Lung (tissue), 17 donors: ENCODE measurements at places on chromosomes 11 and 22. TPM values are rescaled to one million over a fixed set of nuclear protein-coding genes. Genes with fewer than 3 reads are reported as not detected.

Gene BTBD10
- 22.6 TPM for total RNA-seq

Gene ADAMTS15
- 17.6 TPM for total RNA-seq

Gene IGF2
- 23.5 TPM for total RNA-seq

- H3K4me1 ChIP-seq: peaks cover 29% of the 10 kb centered on the region
- no peak overlapping the region for H3K4me3 ChIP-seq
- H3K27ac ChIP-seq: no peak overlapping the region
- DNase-seq: no peak
Measured at GRCh38 chr11:57422669-57423068, 4.3 kb downstream of the SLC43A3 start.

DNA sequence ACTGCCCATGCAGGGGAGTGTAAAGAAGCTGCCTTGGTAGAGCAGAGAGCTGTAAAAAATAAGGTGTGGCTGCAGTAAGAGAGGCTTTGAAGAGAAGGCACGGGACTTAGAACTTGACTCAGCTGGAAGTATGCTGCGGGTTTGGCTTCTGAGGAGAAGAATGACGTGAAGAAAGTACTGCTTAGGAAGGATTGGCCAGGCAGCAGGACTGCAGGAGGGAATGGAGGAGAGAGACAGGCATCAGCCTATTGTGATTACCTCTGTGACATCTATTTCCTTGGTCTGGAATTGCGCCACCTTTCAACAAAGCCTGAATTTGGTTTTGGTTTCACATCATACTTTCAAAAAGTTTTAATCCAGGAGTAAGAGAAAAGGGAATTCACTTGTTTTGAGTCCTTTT lies 22.5 kb downstream of the PRRG4 start:
- no peak overlapping the region for H3K4me3 ChIP-seq
- DNase-seq: no peak
- H3K36me3 ChIP-seq: no peaks in the 10 kb centered on the region
- H3K27me3 ChIP-seq: peaks cover 2% of the 10 kb centered on the region
- H3K4me1 ChIP-seq: no peaks in the 10 kb centered on the region

- H3K36me3 ChIP-seq: no peaks in the 10 kb centered on the region
- H3K27ac ChIP-seq: no peak overlapping the region
- no peak for DNase-seq
- no peaks in the 10 kb centered on the region for H3K27me3 ChIP-seq
Measured at GRCh38 chr11:59767225-59767611, 12.0 kb downstream of the STX3 start.

GRCh38 chr22:37681556-37682049 lies 4.5 kb upstream of the NOL12 start:
- peaks cover 7% of the 10 kb centered on the region for H3K36me3 ChIP-seq
- H3K27ac ChIP-seq: no peak overlapping the region
- peak; percentile 75 for DNase-seq

DNA sequence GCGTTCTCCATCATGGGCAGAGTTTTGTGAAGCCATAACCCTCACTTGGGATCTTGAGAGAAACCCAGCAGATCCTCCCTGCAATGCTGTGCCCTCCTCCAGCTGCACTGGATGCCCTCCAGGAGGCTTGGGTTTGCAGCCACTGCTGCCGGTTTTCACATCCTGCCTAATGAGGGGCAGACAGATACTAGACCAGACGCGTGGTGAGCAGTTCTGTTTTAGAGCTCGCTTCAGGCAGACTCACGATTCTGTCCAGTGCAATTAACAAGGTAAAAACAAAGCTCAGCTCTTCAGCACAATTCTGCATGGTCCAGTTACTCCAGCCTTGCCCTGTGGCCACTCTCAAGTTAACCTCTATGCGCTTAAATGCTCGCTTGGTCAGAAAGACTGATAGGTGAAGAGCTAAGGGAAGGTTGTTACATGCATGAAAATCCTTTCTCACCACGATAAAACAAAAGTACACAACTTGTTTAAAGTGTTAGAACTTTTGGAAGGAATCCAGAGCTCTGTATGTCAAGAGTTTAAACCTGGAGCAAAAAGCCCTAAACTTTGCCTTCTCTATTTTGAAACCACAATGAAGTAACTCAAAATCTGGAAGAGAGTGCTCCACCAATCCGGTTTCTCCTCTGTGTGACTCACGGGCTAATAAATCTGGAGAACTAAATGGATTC lies 292.3 kb upstream of the FAT3 start:
- DNase-seq: no peak
- no peak overlapping the region for H3K4me3 ChIP-seq
- no peaks in the 10 kb centered on the region for H3K27me3 ChIP-seq
- H3K27ac ChIP-seq: no peak overlapping the region

DNA sequence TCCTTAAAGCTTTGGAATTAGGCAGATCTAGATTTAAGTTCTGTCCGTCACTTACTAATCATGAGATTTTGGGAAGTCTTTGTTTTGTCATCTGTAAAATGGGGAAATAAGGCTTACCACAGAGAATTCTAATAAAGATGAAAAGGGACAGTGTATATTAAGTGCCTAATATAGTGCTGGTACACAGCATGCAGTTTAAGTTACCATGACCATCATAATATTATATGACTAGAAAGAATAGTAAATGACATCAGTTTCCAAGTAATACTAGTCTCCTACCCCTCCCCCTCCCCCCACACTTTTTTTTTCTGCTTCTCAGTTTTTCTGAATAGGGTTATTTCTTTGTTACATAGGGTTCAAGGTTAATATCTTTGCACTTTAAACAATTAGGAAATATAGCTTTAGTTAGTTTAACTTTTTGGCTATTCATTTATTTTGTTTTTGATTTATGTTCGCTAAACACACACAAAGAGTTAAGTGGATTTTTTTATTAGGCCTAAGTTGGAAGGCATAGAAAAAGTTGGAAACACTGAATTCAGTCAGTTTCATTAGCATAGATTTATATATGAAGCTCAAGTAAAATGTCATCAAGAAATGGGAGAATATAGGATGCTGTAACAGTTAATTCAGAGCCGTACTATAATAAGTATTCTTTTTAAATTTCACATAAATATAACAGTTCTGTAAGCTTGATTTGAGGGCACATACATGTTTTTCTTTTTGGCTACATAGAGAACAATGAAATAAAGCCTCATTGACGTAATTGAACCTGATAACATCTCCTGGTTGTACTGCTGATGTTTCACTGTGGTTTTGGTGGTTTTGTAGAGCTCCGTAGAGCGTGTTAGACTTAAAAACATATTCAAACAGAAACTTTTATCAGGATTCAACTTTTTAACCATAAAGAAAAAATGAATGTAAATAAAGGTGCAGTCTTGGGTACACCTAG lies 121.2 kb downstream of the PDE3B start:
- H3K4me1 ChIP-seq: no peaks in the 10 kb centered on the region
- no peaks in the 10 kb centered on the region for H3K27me3 ChIP-seq
- H3K4me3 ChIP-seq: no peak overlapping the region
- no peak overlapping the region for H3K27ac ChIP-seq
- DNase-seq: no peak
- no peaks in the 10 kb centered on the region for H3K36me3 ChIP-seq

DNA sequence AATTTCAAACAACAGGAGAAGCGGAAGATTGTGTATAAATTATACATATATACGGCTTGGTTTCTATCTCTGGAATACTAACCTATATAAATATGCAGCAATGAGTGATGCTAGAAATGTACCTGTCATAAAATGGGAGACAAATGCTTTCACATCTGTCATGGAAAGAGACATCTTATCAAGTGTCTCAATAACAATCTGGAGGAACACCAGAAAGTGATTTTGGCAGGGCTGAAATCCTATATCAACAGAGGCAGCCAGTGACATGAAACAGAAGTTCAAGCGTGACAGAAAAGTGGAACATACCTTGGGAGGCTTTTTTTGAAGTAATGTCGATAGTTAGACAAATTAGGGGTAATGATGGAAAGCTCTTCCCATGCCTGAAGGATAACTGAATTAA lies 834.6 kb downstream of the JRKL start:
- no peaks in the 10 kb centered on the region for H3K27me3 ChIP-seq
- H3K4me1 ChIP-seq: no peaks in the 10 kb centered on the region
- no peak overlapping the region for H3K4me3 ChIP-seq
- no peak for DNase-seq
- no peaks in the 10 kb centered on the region for H3K36me3 ChIP-seq
